ENCODE measurements at places on chromosomes 5 and 9. TPM values are rescaled to one million over a fixed set of nuclear protein-coding genes. Genes with fewer than 3 reads are reported as not detected.

Gene PCDHGB4
- 6.2 TPM for polyA plus RNA-seq

Gene THG1L
- 26.0 TPM for polyA plus RNA-seq

Gene FOXD1
- polyA plus RNA-seq = 16.3 TPM

Gene GABRA1
- polyA plus RNA-seq = not detected

Gene BARHL1
- polyA plus RNA-seq = not detected

Gene GLDC
- polyA plus RNA-seq = 21.6 TPM
